ENCODE measurements at places on chromosomes 1 and 21.

DNA sequence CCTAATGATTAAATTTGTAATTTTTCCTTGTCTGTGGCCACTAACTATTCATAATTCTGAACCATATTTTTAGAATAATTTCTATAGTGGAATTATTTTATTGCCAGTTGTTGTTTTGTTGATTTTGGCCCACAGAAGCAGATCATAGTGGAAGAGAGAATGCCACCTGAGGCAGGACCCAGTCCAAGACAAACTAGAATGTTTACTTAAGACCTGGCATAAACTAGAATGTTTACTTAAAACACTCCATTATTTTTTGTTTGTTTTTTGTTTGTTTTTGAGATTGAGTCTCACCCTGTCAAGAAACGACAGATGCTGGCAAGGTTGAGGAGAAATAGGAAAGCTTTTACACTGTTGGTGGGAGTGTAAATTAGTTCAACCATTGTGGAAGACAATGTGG lies 310.2 kb downstream of the MRPL39 start:
- no peak for DNase-seq

- DNase-seq = no peak
These were observed 9.4 kb upstream of the CTBS start for GRCh38 chr1:84583648-84584047.

- DNase-seq = no peak
These were observed 30.4 kb downstream of the WNT9A start for GRCh38 chr1:227917081-227917950.

DNA sequence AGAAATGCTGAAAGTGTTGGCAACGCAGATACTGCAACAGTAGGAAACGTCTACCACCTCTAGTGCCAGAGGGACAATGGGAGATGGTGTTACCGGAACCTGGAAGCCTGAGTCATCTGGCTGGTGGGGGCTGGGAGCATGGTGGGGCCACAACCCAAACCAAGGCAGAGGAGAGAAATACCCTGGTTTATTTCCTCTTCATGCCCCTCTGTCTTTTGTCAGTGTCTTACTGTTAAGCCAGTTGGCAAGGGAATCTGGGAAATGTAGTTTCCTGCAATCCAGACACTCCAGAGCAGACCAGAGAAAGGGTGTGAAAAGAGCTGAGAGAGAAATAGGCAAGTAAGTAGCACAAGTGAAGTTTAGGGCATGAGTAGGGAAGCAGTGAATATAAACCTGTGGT lies 14.8 kb downstream of the DNTTIP2 start:
- DNase-seq = no peak

GRCh38 chr1:180229483-180230415 lies at the start of gene LHX4:
Gene LHX4 (plus strand): TSS chr1:180230264. CDS start chr1:180230530, 266 bp downstream.
- no peak for DNase-seq

GRCh38 chr21:24118738-24119459 lies 1488.4 kb downstream of the MRPL39 start:
- DNase-seq = no peak

DNA sequence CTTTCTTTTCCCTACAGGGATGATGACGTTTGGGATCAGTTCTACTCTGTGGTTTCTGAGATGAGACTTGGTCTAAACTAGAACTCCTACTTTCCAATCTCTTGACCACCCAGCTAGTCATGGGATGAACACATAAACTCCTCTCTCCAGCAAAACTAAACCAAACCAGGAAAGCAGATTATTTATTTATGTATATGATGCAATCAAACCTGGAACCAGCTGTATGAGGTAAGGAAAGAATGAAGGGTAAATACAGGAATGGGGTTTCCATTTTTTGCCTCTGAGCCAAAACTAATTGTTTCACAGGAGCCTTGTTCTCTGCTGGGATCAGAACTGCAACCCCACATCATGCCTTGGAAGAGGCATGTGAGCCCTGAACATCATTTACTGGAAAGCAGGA lies 3.3 kb upstream of the AGT start:
- DNase-seq = no peak

- no peak for DNase-seq
These were observed 118.4 kb downstream of the KCNN3 start for GRCh38 chr1:154751690-154752089.

DNA sequence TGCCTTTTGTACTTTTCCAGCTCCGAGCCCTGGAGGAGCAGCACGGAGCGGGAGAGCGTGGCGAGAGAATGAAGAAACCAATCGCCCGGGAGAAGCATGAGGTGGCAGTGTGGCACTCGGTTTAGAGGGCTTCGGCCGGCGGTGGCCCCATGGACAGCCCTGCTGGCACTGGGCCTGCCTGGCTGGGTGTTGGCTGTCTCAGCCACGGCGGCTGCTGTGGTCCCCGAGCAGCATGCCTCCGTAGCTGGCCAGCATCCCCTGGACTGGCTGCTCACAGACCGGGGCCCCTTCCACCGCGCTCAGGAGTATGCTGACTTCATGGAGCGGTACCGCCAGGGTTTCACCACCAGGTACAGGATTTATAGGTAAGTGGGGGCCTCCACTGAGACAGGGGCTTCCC lies 59.0 kb downstream of the BRINP2 start:
- DNase-seq = no peak

- no peak for DNase-seq
These were observed 65.1 kb downstream of the PIK3CD start for GRCh38 chr1:9716404-9717192.

- DNase-seq = no peak
These were observed 58.8 kb upstream of the SPATA6 start for GRCh38 chr1:48530727-48531351.

- no peak for DNase-seq
These were observed 565 bp downstream of the WLS start for GRCh38 chr1:68231627-68232288.

DNA sequence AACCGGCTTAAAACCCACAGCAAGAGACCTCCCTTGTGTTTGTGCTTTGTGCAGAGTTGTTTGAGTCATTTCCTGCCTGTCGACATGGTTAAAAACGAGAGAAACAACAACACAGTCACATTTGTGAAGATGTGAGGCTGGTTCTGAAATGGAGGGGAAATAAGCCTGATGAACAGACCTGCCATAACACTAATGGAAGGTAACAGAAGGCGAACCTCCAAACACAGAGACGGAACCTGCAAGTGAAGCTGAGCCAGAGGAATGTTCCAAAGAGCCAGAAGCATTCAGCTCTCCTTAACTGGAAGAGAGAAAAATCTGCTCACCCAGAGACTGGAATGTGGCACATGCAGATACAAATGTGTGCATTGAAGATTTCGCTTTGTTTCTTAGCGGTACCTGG lies 53.2 kb upstream of the RAVER2 start:
- DNase-seq = no peak

GRCh38 chr1:10671090-10671489 lies 125.4 kb downstream of the CASZ1 start:
- no peak for DNase-seq

- DNase-seq = no peak
These were observed 72.1 kb downstream of the DISP1 start for GRCh38 chr1:222886878-222887351.

DNA sequence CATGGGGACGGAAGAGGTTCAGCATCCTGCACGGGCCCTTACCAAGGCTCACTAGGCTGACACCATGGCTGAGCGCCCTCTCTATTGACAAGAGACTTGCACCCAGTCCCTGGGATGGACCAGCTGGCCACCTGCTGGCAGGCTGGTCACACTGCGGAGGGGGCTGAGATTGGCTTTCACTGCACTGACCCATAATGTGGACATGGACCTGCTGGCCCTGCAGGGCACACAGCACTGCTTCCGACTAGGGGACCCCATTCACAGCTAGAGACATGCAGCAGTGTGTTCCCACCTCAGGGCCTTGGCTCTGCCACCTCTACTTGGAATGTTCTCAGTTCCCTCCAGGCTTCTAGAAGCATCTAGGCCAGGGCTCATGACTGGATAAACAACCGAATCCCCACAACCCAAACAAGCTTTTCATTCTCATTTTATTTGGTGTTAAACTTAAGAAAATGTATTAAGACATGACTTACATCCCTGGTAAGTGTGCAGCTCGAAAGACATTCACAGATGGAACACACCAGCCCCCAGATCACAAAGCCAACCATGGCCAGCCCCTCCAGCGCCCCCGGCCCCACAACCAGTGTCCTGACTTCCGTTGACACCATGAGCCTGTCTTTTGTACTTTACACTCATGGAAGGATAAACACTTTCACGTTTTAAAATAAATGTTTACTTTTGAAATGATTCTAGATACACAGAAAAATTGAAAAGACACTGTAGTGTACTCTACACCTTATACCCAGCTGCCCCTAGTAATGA lies 9.3 kb upstream of the SRARP start:
- DNase-seq = no peak

DNA sequence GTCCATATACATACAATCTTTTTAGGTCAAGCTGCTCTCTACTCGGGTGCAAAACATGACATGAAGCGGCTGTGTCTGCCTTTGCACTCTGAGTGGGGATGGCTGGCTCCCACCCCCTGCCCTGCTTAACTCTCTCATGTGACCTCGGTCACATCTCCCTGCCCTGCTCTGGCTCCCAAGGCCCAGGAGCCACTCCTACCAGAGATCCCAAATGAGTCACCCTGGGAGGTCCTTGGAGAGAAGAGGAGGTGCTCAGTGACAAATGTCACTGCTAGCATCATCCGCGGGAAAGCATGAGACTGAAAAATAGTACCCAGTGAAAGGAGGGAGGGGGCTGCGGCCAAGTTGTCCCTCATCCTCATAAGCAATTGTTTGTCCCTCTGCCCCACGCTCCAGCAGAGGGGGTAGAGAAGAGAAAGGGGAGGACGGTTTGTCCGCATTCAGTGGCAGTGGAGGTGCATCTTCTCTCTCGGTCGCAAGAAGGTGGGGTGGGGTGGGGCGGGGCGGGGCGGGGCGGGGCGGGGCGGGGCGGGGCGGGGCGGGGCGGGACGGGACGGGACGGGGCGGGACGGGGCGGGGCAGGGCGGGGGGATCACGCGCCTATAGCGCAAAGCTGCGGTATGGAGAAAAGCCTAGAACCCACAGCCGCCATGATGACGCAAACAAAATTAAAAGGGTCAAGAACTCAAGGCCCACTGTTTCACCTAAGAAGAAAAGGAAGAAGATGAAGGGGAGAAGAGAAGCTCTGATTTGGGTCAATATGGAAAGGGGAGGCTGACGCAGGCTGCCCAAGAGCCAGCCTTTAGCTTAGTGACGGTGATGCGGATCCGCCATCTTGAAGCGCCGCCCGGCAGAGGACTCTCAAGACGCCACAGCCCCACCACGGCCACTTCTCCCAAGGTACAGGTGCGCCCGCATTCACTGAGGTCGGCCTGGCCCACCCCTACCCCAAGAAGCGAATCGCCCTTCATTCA lies 66.2 kb downstream of the CD46 start:
- DNase-seq = no peak

DNA sequence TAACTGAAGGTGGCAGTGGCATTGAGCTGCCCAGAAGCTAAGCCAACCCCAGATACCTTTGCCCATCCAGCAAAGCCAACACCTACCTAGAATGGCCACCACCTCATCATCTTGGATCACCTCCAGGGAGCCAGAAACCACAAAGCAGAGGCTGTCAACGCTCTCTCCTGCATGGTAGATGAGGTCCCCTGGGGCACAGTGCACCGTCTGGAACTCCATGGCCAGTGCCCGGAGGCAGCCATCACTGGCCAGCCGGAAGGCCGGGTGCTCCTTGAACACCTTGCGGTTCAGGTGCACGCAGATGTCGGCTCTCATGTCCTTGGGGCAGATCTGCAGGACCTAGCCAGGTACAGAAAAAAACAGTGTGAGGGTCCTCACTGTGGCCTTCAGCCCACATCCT lies 336.5 kb downstream of the KCNH1 start:
- no peak for DNase-seq

DNA sequence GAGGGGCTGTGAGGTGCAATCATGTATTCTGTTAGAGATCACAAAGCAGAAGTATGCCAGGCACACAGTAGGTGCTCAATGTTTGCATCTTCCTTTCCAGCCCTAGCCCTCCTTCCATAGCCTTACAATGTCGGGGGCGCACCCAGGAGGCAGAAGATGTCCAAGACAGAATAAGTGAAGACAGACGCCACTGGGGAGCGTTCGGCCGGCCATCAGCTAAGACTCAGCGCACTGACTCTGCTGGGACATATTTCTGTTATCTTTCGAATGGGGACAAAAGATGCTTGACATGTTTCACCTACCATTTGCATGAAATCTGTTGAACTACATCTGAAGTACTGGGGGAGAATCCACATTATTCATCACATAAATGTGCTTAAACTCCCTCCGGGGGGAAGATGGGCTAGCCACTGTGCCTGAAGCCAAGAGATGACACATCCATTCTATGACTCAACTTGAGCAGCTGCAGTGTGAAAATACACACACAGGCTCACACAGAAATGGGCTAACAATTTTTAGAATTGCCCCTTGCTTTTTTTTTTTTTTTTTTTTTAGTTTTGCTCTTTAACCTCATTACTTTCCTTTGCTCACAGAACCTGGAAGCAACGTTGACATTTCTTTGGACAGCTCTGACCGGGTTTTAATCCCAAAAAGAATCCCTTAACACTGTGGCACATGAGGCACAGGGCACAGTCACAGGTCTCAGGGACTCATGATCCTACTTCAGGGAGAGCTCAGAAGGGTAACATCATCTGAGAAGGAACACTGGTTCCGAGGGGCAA lies 7.9 kb downstream of the TIAM1 start:
- no peak for DNase-seq

DNA sequence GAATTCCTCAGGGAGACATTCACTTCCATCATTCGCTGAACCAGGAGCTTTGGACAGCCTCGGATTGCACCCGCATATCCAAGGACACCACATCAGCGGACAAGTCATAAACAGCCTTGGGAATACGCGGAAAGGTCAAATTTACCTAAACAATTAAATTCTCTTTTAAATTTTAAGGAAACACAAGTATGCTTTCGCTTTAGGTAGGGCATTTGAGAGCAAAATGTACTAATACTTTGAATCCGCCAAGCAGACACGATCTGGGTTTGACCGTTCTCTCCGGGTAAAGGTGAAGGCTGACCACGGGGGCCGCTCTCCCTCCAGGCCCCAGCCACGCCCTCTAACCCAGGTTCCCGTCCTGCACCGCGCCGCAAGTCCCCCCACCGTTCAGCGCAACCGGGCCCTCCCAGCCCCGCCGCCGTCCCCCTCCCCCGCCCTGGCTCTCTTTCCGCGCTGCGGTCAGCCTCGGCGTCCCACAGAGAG lies 479 bp upstream of the ACADM start:
- DNase-seq = no peak

- no peak for DNase-seq
These were observed 519.9 kb upstream of the USP24 start for GRCh38 chr1:55735106-55735505.

GRCh38 chr1:119081267-119081666 lies 59.2 kb downstream of the WARS2 start:
- no peak for DNase-seq

DNA sequence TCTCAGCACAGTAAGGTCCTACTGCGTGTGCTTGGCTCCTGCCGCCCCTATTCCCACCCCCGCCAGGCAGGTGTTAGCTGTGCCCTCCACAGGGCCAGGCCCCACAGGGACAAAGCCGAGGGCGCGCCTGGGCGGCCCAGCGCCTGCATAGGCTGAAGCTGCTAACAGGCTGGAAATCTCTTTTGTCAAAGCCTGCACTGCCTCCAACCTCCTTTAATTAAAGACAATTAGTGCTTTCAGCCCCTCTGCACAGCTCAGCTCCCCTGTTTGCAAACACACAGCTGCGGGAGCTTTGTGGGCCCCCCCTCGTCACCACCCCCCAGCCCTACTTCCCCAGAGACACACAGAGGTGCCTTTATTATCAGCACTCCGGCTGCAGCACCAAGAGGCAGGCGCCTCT lies 95.9 kb downstream of the EPHB2 start:
- no peak for DNase-seq

Data from stimulated activated CD4-positive, alpha-beta T cell treated with anti-CD3 and anti-CD28 coated beads, Interleukin-15, amount 100 ng/mL, for 1 hour (primary cell).